ENCODE measurements at places on chromosomes 1 and 21.

DNA sequence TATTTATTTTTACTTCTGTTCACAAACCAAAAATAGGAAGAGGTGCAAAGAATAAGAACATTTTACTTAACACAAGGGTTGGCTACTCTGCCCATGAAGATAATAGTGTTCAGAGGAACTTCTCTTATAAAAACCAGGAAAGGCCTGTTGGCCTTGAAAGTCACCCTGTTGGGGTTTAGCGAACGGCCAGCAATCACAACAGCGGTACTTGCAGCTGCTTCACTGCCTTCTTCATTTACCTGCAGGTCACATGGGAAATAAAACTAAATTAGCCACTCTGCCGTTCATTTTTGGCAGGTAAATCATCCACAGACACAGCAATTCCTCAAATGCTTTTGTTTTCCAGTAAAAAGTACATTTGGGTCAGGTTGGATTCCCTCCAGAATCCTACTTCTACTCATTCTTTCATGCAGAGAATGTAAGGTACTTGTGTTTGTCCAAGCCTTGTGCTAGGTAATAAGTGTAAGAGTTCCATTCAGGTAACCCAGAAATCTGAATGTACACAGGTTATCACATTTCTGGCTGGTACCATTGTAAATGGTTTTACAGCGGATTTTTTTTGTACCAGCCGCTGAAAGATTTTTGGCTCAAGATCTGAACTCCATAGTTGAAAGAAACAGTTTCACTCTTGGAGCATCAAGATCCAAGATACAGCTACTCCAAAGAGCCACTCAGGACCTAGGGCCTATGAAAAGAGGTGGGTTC is 13.1 kb downstream of the SERPINC1 start:
- DNase-seq: no peak

GRCh38 chr1:29551123-29551936 is 315.0 kb downstream of the PTPRU start:
- no peak for DNase-seq

- no peak for DNase-seq
These were observed 22.7 kb downstream of the DLGAP3 start for GRCh38 chr1:34906756-34907155.

GRCh38 chr1:168032029-168032428 is 95.2 kb upstream of the MPC2 start:
- peak; percentile 22 for DNase-seq

DNA sequence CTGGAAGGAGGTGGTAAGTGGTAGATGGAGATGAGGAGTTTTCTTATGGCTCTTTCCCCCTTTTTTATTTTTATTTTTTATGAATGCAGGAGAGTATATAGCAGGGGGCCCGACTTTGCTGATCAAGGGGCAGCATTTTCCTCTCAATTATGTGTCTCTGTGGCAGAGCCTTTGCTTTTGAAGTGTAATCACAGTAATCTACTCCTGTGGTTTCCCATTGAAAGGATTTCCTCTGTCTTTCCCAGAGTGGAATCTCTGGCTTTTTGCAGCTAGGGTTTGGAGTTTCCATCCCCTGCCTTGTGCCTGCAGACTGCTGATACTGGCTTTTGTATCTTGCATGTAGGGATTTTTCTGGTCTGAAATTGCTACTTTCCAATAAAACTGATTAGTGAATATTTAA is 29.1 kb downstream of the ARID1A start:
- DNase-seq: no peak

GRCh38 chr21:32302560-32302959 is 3.9 kb downstream of the MRAP start:
- no peak for DNase-seq

DNA sequence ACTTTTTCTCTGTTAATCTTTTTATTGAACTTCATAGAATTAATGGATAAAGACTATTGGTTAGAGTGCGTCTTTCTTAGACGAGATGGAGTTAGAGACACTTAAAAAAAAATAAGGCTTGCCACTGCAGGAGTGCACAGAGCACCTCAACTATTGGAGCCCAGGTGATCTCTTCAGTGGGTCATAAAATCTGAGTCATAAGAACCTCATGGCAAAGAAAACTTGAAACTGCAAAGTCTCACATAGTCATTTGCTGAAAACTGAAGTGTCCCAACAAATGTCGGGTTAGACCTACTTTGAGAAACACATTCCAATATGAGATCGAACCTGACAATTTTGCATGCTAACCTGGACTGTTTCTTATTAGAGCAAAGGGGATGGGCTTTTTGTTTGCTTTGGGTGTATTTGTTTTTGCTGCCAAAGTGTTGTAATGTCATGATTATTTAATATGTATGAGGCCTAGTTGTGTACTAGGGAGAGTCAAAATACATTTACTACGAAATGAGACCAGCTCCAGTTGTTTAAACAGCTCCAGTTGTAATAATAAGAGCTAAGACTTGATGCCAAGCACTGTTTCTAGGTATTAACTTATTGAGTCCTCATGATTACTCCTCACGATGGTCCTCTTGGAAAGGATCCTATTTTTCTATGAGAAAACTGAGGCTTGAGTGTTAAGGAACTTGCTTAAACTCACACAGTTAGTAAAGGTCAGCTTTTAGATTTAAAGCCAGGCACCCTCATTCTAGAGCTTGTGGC is 65.1 kb downstream of the DDR2 start:
- no peak for DNase-seq

- no peak for DNase-seq
These were observed 6.6 kb upstream of the PTCH2 start for GRCh38 chr1:44849575-44850132.

GRCh38 chr1:23125489-23125888 is 43.2 kb downstream of the LUZP1 start:
- no peak for DNase-seq

DNA sequence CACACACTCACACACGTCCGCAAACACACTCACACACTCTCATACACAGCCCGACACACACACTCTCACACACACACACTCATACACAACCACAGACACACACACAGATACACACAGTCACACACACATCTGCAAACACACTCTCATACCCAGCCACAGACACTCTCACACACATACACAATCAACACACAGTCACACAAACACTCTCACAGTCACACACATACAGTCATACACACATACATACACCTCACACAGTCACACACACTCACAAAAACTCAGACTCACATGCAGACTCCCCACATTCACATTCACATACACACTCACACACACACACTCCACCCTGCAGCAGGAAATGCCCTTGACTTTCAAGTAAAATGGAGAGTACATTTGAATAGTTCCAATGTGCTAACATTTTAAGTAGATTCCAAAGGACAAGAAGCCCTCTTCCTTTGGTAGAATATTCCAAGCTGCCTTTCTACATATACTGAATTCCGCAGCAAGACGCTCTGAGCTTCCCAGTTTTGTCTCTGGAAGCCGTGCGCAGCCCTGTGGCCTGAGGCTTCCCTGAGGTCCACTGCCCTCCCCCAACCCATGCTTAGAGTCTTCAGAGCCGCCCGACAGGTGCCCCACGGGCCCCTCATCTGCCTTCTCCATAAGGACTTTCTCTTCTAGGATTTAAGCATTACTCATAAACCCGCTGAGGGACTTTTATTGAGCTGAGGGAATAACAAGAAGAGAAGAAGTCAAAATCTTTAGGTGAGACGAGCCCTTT is 9.7 kb downstream of the BATF3 start:
- no peak for DNase-seq

- no peak for DNase-seq
These were observed 30.7 kb downstream of the ITPKB start for GRCh38 chr1:226708342-226708780.

DNA sequence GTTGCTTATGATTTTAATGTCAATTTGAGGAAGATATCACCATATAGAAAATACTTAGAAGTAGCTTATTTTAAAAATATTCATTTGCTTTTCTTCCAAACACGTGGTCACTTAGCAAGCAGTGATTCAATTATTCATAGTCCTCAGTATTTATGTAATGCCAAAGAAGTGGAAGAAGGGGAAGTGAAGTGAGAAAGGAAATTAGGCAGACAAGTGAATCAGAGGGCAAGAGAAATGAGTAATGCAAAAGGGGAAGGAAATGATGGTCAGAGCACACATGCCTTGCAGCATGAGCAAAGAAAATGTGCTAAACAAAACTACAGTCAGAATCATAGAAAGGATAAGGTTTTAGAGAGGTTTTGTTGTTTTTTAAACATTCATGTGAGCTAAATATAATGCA is 31.8 kb downstream of the SDCCAG8 start:
- peak; percentile 54 for DNase-seq

DNA sequence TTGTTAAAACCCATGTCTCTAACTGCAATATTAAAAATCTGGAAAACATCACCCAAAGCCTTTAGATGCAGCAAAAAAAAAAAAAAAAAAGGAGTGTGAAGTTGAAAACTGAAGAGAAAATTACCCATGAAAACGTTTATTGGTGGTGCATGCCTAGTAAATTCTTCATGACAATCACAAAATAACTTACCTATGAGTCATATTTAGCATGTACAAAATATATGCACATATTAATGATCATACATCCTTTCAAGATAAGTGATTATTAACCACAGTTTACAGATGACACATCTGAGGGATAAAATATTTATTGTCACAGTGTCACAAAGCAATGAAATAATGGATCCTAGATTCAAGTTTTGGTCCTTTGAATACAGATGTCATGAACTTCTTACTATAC is 505.2 kb upstream of the NR5A2 start:
- no peak for DNase-seq

GRCh38 chr1:178743801-178744200 is 18.8 kb downstream of the RALGPS2 start:
- no peak for DNase-seq

GRCh38 chr1:36693161-36693525 is 210.4 kb upstream of the CSF3R start:
- DNase-seq: no peak

- no peak for DNase-seq
These were observed 125.1 kb downstream of the BARHL2 start for GRCh38 chr1:90591970-90592356.

GRCh38 chr1:77447669-77448068 is 165.8 kb downstream of the AK5 start:
- no peak for DNase-seq

DNA sequence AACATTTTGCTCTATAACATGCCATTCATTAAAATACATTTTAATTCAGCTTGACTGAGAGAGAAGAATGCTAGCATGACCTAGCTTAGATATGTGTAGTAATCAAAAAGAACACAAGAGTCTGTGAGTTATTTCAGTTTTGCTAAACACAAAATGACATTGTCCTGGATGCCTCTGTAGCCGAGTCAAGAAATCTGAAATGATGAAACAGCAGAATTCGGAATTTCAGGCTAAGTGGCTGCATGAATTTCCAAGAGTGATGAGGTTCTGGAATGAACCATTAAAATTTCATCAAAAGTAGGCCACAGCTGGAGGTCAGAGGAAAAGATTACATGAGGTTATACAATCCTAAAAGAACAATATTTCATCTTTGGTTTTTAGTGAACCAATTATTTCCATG is 79.1 kb upstream of the CXADR start:
- DNase-seq: no peak

- no peak for DNase-seq
These were observed 13.2 kb downstream of the CAPZB start for GRCh38 chr1:19472174-19472573.

DNA sequence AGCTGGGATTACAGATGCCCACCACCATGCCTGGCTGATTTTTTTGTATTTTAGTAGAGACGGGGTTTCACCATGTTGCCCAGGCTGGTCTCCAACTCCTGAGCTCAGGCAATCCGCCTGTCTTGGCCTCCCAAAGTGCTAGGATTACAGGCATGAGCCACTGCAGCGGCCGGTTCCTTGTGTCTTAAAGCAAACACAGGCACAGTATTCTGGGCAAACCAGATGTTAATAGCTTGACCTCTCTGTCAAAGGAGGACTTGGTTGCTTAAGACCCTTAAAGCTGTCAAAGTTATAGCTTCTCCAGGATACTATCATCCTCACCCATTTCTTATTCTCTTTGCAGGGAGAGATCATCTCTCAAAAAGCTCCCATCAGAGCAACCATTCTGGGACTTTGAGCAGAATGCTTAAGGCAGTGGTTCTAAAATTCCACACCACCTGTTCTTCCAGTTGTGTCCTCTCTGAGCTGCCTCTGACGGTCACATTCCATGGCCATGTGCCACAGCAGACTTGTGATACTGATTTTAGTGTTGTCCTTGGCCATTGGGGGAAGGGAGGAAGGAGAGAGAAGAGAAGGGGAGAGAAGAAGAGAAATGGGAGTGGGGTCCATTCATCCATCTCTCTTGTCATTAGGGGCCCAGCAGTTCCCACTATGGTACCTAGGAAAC is 81.8 kb downstream of the PBX1 start:
- DNase-seq: no peak

- no peak for DNase-seq
These were observed 83.8 kb downstream of the PLPP3 start for GRCh38 chr1:56495538-56495937.

DNA sequence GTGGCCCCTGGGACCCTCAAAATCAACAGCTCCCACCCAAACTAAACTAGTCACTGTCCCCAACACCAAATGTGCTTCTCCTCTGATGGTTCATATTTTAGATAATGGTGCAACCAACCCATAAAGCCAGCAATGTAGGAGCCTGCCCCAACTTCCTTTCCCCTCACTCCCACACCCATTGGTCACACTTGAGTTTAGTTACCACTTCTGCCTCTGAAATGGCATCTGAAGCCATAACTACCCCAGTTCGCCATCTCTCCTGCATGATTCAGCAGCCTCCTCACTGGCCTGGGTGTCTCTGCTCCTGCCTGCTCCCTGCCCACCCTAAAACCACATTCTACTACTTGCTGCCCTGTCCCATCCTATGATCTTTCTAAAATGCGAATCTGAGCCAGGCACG is 3.4 kb upstream of the CDCP2 start:
- DNase-seq: no peak
